ENCODE measurements at places on chromosomes 5 and 9.

DNA sequence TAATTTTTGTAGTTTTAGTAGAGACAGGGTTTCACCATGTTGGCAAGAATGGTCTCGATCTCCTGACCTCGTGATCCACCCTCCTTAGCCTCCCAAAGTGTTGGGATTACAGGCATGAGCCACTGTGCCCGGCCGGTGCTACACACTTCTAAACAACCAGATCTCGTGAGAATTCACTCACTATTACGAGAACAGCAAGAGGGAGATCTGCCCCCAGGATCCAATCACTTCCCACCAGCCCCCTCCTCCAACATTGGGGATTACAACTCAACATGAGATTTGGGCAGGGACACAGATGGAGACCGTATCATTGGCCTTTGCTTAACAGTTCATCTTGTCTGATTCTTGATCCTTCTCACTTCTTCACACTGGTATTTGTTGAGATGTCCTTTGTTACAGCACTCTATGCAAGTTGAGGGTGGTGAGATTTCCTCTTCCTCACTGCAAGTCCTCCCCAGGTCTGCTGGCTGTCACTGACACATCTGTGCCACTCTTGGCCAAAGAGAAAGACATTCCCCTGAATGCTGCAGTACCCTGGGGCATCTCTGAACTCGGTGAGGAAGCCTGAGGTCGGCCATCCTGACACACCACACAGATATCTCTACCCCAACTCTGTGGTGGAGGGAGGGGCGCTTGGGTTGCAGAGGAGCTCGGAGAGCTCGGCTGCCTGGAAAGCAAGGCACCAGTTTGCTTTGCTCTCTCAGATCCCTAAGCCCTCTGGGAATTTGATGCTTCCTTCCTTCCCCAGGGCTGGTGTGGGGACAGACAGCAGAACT lies 4.2 kb upstream of the SUB1 start:
- DNase-seq, result no peak

DNA sequence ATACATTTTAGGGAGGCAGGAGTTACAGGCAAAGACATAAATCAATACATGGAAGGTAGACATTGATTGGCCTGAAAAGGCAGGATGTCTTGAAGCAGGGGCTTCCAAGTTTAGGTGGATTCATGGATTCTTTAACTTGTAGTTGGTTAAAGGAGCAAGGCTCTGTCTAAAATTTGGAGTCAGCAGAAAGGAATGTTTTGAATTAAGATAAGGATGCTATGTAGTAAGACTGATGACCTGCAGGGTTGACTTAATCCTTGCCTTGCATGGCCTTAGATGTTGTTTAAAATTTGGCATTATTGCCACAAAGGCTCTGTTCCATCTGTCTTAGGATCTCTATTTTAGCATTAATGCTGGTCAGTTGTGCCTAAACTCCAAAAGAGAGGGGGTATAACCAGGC lies 171.3 kb downstream of the C5orf15 start:
- DNase-seq, result no peak

- DNase-seq, result peak; percentile 26
Observed at GRCh38 chr9:4678679-4679267, 596 bp upstream of the CDC37L1 start.

DNA sequence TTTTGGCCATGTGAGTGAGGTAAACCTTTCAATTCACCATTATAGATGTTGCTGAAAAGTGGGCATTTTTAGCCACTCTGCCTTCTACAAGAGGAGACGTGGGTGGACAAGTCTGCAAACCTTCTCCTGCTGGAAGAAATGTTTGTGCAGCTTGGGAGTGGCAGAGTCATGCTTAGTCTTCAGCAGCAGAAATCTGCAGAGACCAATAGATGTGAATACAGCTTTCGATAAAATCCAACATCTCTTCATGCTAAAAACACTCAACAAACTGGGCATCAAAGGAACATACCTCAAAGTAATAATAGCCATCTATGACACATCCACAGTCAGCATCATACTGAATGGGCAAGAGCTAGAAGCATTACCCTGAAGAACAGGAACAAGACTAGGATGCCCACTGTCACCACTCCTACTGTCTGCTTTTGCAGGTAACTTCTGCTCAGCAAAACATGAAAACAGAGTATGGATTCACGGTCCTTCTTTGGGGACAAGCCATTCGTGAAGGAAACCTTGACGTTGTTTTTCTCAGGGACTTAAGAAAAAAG lies 91.3 kb downstream of the RALGPS1 start:
- DNase-seq, result no peak

DNA sequence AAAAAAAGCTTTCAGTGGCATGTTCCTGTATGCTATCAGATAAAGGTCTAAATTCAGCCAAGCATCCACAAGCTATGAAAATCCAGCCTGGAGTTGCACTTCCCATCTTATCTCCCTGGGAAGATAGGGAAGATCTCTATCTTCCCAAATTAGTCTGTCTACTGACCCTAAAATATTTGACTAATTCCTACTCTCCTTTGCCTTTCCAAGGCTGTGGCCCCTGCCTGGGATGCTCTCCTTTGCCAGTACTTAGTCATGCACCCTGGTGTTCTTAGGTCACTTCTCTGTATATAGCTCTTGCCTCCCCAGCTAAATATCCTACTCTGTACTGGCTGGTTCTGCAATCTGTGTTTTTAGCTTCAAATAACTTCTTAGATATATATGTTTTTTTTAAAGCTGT lies 44.0 kb upstream of the PLPP1 start:
- no peak for DNase-seq

DNA sequence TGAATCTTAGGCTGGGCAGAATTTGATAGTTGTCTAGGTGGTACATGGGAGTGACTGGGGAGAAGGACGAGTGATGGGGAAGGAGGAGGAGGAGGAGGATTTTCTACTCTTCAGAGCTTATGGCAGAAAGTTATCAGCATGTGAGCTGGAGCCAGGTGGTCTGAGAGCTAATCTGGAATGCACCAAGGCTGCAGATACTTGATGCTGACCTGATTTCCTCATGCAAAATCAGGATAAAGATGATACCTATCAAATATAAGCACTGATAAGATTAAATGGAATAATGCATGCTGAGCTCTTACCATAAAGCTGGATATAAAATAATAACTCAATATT lies 250.4 kb downstream of the SEMA5A start:
- no peak for DNase-seq

DNA sequence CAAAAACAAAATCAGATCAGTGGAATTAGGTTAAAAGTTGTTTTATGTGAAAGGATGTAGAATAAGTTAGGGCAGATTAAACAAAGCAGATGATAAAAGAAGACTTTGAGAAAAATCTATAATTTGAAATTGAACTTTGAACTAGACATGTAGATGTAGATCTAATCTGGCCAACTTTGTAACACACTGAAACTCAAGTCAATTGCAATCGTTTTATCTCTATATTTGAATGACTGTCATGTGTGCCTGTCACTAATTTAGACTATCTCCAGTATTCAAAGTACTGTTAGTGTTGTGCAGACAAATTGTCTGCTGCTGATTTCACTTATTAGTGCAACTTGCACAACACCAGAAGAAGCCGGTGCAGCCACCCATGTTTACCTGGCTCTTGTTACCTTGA lies 39.8 kb downstream of the ACOT12 start:
- no peak for DNase-seq

DNA sequence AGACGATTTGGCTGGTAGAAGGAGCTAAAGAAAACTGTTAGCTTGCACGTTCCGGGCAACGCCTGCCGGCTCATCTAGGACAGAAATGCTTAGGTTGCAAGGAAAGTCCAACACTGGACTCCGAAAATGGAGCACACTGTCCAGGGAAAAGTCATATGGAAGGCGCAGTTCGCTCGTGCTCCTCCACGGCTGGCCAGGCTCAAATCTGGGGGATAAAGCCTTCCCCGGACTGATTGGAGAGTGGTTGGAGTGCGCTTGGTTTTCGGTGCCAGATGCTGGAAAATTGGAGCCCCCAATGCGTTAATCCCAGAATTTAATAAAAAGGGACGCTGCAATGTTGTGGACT lies 955 bp downstream of the CDH6 start:
- no peak for DNase-seq

- no peak for DNase-seq
Observed at GRCh38 chr5:643351-643801, 31.2 kb downstream of the CEP72 start.

DNA sequence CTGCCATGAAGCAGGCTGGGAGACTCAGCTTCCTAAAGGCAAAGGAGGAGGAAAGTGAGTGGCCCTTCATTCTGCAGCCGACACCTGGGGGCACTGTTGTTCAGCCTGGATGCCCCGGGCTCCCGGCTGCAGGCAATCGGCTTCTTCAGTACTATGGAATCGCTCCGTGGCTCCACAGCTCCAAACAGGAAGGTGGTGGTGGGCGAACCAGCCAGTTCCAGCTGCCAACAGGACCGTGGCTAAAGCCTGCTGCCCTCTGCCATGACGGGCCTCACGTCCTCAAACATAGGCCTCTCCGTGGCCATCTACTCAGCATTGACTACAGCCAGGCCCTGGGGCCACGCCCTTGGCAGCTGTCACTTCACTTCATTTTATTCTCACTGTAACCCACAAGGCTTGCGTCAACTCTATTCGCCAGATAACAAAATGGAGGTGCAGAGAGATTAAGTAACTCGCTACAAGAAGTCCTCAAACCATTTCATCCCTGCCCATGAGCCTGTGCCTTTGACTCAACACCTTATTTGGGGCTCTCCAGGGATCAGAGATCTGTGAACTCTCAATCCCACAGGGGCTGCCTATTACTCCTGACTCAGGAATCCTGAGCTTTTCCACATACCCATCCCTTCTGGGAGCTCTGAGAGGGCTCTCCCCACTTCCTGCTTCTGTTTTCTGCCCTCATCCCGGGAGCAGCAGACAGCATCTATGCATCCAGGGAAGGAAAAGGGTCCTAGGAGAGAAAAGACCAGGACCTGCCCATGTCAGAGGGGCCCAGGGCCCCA lies 38.0 kb downstream of the PAX5 start:
- peak; percentile 34 for DNase-seq

DNA sequence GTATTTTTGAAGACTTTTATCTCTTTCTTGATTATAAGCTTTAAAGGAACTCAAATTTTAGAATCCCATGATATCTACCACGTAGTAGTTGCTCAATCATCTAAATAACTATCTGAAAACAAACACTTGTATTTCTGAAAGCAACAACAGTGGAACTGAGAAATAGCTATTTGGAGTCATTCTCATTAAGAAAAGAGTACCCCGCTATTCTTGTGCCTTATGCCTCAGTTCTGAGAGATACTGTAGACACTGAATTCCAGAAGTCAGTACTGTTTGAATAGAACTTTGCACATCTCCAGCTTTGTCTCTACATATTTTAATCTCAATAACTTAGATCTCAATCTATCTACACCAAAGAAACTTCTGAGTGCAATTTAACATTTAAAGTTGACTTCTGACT lies 11.4 kb downstream of the CHD1 start:
- no peak for DNase-seq

GRCh38 chr5:164139423-164139822 lies 634.0 kb downstream of the MAT2B start:
- DNase-seq, result no peak

DNA sequence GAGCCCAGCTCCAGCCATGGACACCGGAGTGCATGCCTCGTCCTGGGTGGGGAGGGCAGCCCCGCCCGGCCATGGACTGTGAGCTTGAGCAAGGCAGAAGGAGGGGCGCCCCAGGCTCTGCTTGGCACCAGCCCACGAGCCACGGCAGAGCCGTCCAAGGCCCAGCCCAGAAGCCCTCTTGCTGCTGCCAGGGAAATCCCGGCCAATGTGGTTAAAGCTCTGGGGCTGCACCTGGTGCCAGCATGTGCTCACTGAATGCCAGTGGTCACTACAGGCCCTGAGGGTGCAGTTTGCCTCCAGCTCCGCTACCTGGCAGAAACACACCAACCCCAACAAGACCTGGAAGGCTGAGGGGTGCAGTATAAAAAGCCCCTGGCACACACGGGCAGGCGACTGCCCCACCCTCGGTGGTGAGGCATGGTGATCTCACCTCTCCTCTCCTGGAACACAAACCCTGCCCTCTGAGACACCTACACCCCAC lies 11.8 kb downstream of the BRD3 start:
- no peak for DNase-seq

DNA sequence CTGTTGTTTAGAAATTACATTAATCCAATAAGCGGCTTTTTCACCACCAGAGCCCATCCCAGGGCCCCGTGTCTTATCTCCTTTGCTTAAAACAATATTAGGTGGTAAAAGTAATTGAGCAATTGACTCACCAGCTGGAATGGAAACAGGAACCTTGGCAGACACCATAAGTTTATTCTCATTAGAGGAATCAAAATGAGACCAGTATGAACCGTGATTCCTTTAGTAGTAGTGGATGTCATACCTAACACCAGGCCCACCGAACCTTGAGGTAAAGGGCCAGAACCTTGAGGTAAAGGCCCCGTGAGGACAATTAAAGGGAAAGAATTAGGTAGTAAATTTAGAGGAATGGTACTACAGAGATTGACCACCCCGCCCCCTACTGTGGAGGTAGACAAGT lies 16.5 kb downstream of the HSDL2 start:
- no peak for DNase-seq

DNA sequence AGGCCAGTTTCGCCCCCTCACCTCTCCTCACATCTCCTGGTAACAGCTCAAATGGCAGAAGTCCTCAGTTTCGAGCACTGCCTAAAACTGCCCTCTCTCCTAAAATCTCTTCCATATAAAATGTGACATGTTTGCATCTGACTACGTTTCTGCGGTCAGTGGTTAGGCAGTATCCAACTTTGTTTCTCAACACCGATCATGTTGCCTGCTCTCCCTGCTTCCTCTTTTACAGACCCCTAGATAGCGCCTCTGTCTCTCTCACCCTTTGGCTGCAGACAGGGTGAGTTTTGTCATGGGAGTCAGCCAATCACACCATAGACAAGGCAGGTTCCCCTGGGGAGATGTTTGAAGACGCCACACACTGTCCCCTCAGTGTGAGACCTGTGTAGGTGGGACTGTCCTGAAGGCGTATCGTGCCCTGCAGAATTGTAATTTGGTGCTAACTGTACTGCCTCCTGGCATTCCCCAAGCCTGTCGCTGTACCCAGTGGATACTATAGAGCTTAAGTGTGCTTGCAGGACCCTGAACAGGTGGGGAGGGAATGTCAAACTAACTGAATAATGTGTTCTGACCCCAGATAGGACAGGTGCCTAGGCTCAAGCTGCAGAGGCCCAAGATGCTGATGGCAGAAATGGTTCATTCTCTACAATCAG lies 1.1 kb downstream of the HEXB start:
- no peak for DNase-seq

DNA sequence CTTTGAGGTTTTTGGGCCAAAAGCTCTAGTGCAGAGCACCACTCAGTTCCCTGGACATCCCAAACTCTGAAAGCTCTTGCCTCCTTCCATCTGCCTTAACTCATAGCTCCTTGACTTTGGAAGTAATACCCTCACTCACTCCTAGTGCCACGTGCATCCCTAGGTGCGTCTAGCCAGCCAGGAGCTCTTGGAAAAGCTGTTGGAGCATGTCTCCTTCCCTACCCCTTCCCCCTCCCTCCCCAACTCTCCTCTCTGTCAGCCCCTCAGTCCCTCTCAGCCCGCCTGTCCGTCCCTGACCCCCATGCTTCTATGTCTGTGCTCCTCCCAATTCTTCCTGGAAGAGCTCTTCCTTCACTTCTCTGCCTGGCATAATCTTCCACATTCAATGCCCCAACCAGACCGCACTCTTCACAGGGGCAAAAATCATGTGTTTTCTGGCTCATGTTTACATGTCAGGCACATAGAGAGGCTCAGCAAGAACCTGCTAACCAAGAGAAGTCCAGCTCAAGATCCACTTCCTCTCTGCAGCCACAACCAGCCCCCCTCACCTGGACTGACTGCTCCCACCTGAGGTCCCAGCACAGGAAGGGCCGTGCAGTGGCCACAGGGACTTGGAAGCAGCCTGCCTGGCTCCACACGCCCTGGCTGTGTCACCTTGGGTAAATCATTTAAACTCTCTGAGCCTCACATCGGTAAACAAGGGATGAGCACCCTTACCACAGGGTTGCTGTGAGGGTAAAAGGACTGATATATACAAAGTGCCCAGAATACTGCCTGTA lies 58.4 kb downstream of the WHRN start:
- no peak for DNase-seq
